ENCODE measurements at places on chromosomes 12 and 14. TPM values are rescaled to one million over a fixed set of nuclear protein-coding genes. Genes with fewer than 3 reads are reported as not detected.

- no peak for DNase-seq
- H3K4me3 ChIP-seq, result no peak overlapping the region
- H3K27me3 ChIP-seq, result no peaks in the 10 kb centered on the region
- no peak overlapping the region for H3K27ac ChIP-seq
- peaks cover 7% of the 10 kb centered on the region for H3K4me1 ChIP-seq
Observed at GRCh38 chr14:94019329-94019728, 6.8 kb upstream of the OTUB2 start.

- no peaks in the 10 kb centered on the region for H3K4me1 ChIP-seq
- no peaks in the 10 kb centered on the region for H3K36me3 ChIP-seq
- DNase-seq, result no peak
- no peaks in the 10 kb centered on the region for H3K27me3 ChIP-seq
Observed at GRCh38 chr14:90287791-90288190, 31.4 kb downstream of the PSMC1 start.

- no peaks in the 10 kb centered on the region for H3K36me3 ChIP-seq
- H3K27me3 ChIP-seq, result no peaks in the 10 kb centered on the region
- DNase-seq, result no peak
Observed at GRCh38 chr12:7991535-7991934, 41.0 kb upstream of the FOXJ2 start.

DNA sequence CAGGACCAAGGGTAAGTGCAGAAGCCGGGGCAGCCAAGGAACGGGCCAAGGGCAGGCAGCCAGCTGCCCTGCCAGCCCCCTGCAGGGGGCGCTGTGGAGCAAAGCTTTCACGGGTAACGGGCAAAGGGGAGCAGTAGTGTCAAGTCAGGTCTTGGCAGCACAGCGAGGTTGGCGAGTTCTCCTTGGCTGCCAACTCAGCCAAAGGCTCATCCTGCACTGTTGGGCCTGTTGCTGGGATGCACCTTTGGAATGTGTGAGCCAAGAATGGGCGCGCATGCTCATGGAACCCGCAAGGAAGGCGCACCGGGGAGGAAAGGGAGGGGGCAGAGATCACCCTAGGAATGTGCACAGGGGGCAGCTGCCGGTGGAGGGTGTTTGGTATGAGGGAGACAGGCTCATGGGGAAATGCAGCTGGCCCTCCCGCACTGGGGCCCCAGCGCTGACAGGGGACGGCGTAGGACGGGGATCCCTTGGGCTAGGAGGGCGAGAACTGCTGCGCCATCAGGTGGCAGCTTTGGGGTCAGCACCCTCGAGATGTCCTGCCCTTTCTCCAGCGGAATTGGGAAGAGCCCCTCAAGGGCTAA is 138.0 kb downstream of the ASCL4 start:
- H3K27ac ChIP-seq, result no peak overlapping the region
- no peaks in the 10 kb centered on the region for H3K4me1 ChIP-seq
- no peak overlapping the region for H3K4me3 ChIP-seq
- H3K27me3 ChIP-seq, result peaks cover 27% of the 10 kb centered on the region

Gene HOXC11
- 1.5 TPM for total RNA-seq

Gene LRFN5
- total RNA-seq, result 8.7 TPM
